T-cell (primary cell): ENCODE measurements at places on chromosomes 7 and 10.
A peak's percentile ranks its signal among the peaks of the same experiment; 100 is the strongest.

- DNase-seq, result no peak
Observed at GRCh38 chr10:6748981-6749635, 169.0 kb upstream of the PRKCQ start.

DNA sequence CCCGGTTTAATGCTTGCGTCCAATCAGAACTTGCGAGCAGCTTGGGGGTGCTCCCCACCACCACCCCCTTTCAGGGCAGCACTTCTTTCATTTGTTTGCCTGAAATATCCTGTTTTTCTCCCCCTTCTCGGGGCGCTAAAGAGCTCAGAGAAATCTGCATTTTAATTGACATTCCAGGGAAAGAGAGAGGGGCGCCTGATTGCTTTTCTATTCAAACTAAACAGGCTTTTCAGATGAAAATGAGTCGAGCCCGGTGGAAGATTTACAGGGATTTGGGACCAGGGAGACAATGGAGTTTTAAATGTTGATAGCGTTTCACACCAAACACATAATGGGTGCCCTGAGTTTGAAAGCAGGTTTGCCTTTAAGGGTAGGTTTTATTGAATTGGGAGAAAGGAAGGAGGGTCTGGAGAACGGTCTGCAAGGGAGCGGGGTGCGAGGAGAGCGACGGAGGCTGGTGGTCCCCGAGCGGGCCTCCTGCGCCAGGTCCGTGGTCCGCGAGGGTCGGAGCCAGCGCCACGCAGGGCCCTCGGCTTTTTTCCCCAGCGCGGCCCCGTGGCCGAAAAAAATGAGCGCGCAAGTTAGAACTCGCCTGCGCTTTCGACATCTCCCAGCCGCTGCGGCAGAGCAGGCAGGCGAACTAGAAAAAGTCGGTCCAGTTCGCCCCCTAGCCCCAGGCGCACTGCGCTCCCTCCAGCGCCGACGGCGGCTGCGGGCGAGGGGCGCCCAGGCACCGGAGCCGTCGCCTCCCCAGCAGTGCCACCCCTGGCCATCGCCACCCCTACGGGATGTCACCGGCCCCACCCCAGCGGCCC is 1.3 kb downstream of the FGFR2 start:
- no peak for DNase-seq

- no peak for DNase-seq
Observed at GRCh38 chr7:102860351-102860811, 52.4 kb upstream of the LRRC17 start.

GRCh38 chr7:4633012-4633411 is 49.1 kb upstream of the FOXK1 start:
- DNase-seq, result no peak

DNA sequence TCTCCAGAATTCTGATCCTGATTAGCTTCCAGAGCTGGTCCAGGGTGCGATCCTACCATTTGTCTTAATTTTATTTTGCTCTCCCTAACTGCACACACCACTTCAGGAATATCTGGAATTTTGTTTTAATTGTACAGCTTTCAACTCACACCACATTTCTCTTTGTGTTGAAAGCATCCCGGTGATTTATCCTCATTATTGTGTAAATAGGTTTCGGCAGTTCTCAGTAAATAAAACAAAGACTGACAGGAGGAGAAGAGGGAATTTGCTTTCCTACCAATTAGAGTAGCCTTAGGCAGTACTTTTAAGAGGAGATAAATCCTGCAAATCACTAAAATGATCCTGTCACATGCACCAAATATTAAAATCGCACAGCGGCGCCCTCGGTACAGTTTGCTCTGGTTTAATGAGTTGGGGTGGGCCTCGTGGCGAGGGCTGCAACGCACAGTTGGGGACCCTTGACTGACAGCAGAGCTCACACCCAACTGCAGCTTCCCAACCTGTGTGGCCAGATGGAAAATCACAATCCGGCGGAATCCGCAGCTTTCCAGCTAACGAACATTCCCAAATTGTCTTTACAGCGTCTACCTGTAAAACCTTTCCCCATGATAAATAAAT is 62.6 kb downstream of the EBF3 start:
- no peak for DNase-seq

- no peak for DNase-seq
Observed at GRCh38 chr7:158019726-158020705, 567.6 kb downstream of the PTPRN2 start.

GRCh38 chr7:100723732-100724275 is 3.5 kb downstream of the EPO start:
- no peak for DNase-seq

- DNase-seq, result no peak
Observed at GRCh38 chr10:21261842-21262294, 263.6 kb downstream of the SKIDA1 start.

GRCh38 chr10:90959826-90960225 is 38.9 kb upstream of the ANKRD1 start:
- no peak for DNase-seq

GRCh38 chr7:105245398-105246114 is 143.2 kb downstream of the SRPK2 start:
- no peak for DNase-seq

- no peak for DNase-seq
Observed at GRCh38 chr7:523347-524336, 4.0 kb upstream of the PDGFA start.

DNA sequence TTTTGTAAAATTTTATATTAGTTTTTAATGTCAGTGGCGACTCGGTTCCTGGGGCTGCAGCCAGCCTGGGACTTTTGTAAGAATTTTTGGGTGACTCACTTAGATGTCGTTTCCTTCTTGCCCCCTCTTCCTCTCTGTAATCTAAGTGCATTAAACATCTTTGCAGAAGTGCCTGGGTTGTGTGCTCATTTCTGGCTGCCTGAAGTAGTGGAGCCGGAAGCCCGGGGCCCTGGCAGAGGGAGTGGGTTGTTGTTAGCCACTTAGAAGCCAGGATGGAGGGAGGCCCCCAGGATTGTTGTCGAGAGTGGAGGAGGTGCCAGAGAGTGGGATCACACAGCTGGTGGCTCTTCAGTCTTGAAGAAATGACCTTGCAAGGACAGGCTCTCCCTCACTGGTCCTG is 11.0 kb upstream of the TRIM8 start:
- DNase-seq, result no peak

DNA sequence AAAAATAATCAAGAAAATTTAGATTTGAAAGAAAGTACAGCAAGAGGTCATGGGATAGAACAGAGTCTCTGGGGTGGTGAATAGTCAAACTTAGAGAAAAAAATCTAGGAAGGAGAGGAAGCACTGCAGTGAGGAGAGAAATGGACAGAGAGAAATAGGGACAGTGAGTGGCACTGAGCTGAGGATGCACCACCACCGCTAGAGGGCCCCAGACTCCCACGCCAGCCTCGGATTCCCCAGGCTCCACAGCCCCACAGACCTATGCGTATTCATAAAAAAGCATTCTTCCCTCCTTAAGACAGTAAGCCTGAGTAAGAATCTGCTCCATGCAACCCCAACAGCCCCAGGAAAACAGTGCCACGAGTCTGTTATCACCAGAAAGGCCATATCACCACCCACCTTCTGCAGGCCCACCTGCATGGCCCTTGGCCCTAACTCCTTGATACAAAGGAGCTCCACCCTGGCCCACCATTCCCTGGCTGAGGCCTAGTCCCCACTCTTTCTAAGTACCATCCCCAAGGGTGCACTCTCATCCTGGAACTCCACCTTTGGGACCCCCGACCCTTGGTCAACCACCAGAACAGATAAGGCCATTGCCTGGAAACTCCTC is 91.0 kb downstream of the ALOX5 start:
- peak; percentile 57 for DNase-seq

DNA sequence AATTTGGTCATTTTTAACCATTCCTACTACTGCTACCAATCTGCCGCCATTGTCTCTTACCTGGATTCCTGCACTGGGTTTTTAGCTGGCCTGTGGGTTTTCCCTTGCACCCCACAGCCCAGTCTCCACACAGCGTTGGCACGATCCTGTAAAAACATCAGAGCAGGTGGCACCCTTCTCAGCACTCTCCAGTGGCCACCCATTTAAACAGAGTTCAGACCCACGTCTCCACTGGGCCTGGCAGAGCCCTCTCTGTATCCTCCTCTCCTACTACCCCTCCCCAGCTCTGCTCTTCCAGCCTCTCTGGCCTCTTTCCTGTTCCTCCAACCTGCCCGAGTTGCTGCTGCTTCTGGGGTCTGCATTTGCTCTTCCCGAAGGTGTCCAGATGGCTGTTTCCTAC is 259.4 kb downstream of the SDK1 start:
- DNase-seq, result no peak

- no peak for DNase-seq
Observed at GRCh38 chr7:50376056-50376820, 71.7 kb downstream of the IKZF1 start.

GRCh38 chr7:149855361-149856305 is 17.5 kb downstream of the ZNF862 start:
- no peak for DNase-seq

DNA sequence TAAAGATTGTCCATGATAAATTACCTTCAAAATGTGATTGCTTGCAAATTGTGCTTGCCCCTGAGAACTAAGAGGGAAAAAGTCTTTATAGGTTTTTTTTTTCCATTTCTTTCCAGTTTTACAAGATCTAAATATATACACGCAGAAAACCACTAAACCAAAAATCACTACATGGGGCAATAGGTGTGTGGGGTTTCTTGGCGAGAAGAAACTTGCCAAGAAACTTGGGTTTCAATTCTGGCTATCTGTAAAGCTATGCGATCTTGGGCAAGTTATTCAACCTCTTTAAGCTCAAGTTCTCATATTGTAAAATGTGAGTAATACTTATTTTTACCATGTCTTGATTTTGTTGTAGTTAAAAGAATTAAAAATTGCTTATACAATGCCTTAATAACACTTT is 17.0 kb downstream of the CUBN start:
- no peak for DNase-seq

DNA sequence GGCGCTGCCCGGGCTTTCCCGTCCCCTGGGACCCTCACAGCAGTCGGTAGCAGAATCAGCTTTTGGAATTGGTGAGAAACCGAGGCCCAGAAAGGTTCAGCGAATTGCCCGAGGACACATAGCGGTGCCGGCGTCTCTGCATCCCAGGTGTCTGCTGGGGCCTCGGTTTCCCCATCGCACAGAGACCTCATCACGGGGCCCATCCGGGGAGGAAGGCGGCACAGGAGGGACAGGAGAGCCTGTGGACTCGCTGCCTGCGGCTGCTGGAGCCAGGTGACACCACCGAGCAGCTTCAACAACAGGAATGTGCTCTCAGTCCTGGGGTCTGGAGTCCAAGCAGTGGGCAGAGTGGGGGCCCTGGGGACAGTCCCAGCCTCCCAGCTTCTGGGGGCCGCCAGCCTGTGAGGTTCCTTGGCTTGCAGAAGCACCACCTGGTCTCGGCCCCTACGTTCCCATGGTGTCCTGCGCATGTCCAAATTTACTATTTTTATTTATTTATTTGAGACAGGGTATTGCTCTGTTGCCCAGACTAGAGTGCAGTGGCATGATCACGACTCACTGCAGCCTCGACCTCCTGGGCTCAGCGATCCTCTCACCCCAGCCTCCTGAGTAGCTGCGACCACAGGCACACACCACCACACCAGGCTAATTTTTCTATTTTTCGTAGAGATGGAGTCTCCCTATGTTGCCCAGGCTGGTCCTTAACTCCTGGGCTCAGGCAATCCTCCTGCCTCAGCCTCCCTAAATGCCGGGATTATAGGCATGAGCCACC is 539 bp upstream of the COX19 start:
- DNase-seq, result no peak

GRCh38 chr10:122490268-122490667 is 28.9 kb downstream of the HTRA1 start:
- DNase-seq, result no peak

- DNase-seq, result no peak
Observed at GRCh38 chr7:45065031-45065995, 23.5 kb downstream of the NACAD start.

DNA sequence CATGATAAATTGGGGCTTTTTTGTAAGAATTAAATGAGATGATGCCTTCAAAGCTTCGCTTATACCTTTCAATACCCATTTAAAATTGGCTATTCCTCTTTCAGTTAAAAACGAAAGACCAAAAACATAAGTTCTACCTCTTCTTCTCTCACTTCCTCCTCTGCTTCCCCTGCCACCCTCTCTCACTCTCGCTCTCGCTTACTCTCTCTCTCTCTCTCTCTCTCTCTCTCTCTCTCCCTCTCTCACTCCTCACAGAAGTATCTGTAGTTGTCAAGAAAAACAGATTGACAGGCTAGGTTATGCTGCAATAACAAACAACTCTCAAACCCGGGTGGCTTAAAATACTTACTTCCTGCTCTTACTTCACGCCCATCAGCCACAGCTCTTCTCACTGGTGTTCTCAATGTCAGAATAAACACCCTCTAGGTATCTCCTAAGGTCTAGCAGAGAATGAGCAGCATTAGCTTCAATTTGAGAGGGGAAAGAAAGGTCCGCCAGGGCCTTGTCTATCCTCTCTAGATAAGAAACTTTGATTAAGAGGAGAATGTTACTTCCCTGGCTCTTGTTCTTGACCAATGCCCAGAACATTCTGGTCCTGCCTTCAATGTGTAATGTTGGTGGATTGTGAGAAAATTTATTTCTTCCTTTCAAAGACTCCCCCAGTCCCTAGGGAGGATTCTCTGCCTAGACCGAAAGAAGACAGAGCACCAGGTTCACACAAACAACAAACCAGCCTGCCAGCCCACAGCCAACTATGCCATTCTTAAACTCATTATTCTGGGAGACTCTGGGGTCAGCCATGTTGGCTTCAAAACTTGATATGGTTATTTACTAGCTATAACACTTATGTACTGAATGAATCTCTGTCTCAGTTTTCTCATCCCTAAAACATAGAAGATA is 1028.7 kb downstream of the XPNPEP1 start:
- no peak for DNase-seq

- no peak for DNase-seq
Observed at GRCh38 chr10:123445261-123445775, 220.8 kb upstream of the GPR26 start.
